Activated CD4-positive, alpha-beta T cell treated with anti-CD3 and anti-CD28 coated beads, Interleukin-2, amount 50 U/mL, for 48 hours (primary cell): ENCODE measurements at places on chromosomes 5 and 9.
A peak's percentile ranks its signal among the peaks of the same experiment; 100 is the strongest.

DNA sequence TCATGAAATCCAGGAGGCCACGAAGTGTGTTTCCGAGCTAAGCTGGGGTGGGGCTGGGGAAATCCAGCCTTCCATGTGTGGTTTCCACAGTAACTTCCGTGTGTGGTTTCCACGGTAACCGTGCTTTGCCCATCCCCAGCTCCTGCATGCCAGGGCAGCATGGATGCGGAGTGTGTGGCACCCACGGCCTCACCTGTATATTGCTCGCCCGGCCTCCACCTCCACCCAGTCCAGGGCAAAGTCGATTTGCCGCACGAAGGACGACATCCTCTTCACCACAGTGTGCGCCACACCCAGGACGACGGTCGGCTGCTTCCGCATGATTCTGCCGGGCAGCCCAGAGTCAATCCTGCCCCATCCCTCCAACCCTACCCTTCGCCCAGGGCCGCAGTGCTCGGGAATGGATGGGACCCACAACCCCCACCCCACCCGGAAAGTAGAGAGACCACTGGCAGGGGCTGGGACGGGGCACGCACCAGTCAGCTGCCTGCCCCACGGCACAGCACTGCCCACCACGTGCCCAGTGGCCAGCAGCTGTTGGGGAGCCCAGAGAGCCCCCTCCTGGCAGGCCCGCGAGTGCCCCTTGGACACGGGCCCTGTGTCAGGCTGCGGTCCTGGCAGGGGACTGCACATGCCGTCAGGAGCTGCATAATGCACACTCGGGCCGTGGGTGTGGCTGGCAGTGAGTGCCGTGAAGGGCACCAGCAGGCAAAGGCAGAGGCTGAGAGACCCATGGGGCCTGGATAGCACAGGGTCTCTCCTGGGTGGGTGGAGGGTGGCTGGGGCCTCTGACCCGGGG is 39.0 kb upstream of the NSMF start:
- DNase-seq, result no peak

- no peak for DNase-seq
Observed at GRCh38 chr9:34456151-34456550, 2.2 kb downstream of the FAM219A start.

- no peak for DNase-seq
Observed at GRCh38 chr9:105608721-105609598, 51.0 kb downstream of the FKTN start.

DNA sequence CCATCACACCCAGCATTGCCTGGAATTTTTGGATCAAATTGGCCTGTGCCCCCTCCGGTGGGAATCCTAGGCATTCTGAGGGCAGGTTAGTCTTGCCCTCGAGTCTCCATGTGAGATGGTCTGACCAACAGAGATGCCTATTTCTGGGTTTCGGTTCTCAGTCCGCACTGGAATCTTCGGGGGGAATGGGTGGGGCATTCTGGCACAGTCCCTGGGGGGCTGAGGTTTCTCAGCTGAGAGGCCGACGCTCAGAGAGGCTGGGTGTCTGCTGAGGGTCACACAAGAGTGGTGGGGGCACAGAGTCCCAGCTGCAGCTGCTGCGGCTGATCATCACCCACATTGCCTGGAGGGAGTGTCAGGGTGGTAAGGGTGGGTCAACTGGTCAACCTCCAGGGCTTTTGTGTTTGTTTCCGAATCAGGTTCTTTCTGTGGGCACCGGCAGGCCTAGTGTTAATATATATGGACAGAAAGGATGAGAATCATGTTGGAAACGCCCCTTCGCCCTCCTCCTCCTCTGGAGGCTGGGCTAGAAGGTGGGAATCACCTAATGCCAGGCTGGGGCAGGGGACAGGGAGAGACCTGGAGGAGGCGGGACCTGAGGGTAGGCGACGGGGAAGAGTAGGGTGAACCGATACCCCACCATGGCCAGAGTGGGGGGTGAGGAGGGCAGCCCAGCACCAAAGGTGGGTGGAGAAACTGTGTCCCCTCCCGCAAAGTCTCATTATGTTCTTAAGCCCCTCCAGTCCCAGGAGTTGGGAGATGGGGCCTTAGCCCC is 149.5 kb upstream of the PHYKPL start:
- no peak for DNase-seq

DNA sequence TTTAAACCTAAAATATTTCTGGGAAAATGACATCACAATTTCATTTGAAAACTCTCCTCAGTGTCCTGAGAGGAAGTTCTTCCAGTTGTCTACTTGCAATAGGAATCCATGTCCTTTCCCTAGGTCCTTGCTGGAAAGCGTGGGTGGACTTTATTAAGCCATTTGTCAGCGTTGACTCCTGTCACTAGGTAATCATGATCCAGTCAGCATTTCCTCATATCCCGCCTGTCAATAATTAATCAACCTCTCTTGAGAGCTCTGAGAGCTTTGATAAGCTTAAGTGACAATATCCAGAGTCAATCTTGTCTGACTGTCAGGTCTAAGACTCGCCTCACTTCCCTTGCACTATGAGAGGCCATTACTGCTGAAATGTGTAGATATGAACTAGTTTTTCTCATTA is 107.2 kb upstream of the SLIT3 start:
- no peak for DNase-seq

DNA sequence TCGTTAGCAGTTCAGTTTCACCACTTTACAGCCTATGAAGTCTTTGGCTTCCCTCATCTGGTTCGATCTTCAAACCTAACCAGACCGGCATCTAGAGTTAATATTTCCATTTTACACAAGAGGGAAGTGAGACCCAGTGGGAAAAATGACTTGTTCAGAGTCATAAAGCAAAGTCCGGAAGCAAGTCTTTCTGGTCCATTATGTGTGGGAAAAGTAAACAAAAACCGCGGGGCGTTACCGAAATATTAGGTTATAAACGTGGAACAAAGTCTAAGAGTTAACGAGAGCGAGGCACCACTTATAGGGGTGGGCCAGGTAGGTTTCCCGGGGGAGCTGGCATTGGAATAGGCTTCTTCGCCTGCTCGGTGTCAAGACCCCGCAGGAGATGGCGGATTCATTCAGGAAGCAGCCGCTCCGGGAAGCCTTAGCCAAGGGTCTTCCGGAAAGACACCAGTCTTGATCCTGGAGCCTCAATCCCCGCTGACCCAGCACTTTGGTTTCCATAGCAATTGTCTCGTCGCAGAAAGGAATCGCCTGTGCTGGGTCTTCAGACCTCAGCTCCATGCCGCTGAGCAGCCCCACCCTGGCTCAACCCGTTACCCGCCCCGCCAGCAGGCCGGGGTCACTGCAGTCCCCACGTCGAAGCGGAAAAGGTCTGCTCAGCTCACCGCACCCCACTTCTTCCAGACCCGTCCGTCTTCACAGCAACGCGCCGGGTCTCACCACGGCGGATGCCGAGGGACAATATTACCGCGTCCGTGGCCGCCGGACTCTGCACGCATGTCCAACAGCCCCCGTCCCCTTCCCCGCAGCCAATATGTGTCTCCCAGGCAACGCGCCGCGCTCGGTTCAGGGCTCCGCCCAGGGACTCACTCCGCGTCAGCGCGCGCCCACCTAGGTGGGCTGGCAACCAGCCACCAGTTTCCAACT is at the start of gene C5orf52:
Gene C5orf52 (plus strand): TSS at position 872 of the 930 bp plus-strand sequence. CDS start 82 bp downstream, outside the sequence.
- peak; percentile 30 for DNase-seq

DNA sequence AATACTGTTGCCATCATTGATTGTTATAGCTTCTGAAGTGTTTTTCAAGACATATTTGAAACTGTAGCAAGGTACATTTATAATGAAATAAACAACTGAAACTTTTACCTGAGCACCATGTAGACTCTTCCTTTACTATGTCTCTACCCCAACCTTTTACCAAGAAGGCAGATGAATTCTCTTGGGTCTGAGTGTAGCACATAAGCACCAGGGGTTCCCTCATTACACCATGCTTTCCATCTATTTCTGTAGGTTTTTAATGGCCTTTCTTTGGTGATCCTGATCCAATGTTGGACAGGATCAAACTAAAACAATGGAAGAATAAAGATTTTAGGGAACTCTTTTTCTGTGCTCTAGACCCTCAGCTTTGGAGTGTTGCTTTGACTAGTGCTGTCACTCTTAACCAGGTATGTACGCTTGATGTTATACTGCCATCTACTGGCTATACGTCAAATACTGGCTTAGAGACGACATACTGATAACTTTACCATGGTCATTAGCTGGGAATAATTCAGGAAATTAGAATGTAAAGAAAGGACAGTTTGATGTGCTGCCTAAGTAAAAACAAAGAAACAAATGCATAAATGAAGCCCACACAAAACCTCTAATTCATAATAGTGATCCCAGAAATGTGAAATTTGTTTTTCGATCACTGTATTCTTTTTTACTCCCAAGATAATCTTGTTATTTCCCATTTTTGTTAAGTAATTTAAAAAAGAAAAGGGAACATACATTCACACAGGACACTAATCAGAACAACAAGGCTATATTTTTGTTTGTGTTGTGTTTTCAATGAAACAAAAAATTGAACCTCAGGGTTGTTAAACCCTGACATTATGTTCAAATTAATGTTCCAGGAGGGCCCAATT is 30.7 kb downstream of the IFNW1 start:
- DNase-seq, result no peak
